Hematopoietic multipotent progenitor cell treated with erythropoietin and hydrocortisone succinate and interleukin-3 and kit ligand, for 8 days (in vitro differentiated cells): ENCODE measurements at places on chromosomes 5 and 9.

- no peak for DNase-seq
Observed at GRCh38 chr9:90843525-90843924, 41.9 kb downstream of the SYK start.

DNA sequence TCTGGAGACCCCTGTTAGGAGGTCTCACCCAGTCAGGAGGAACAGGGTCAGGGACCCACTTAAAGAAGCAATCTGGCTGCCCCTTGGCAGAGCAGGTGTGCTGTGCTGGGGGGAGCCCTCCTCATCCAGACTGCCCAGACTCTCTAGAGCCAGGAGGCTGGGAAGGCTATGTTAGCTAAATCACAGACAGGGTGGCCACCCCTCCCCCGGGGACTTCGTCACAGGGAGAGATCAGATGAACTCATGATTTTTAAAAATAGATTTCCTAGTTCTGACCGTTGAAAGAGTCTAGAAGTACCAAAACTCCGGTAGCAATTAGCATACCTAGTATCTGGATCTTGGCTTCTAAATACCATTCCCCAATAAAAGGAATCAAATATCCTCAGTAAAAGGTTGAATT, 35.0 kb upstream of the FOXB2 start:
- DNase-seq = no peak

DNA sequence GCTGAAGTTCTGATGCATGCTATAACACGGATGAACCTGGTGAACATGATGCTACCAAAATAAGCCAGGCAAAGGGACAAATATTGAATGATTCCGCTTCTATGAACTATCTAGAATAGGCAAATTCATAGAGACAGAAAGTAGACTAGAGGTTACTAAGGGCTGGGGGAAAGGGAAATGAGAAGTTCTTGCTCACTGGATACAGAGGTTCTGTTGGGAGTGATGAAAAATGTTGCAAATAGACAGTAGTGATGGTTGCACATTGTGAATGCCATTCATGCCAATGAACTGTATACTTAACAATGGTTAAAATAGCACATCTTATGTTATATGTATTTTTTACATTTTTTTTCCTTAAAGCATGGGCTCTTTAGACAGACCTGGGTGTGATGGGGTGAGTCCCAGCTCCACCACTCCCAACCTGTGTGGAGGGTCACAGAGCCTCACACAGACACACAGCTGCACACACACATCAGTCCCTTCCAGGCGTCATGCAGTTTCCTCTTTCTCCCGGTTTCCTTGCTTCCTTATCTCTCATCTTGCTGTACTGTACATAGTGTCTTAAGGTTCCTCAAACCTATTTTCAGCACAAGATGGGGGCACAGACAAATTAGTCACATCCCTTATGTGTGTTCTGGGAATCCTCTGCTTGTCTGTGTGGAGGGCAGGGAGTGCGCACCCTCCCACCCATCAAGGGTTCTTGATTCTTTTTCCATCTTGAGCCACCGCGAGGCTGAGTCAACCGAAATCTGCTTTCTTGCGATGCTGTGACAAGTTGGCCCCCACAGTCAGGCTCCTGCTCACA, 192.9 kb downstream of the CRB2 start:
- no peak for DNase-seq

- DNase-seq = no peak
Observed at GRCh38 chr9:134326724-134327601, 708 bp downstream of the RXRA start.

GRCh38 chr5:126355940-126356339, 67.3 kb upstream of the GRAMD2B start:
- DNase-seq = no peak

- DNase-seq = no peak
Observed at GRCh38 chr5:79333852-79334557, 98.1 kb downstream of the JMY start.

- DNase-seq = no peak
Observed at GRCh38 chr9:132662152-132662945, 7.4 kb downstream of the DDX31 start.
